ENCODE measurements at places on chromosomes 1 and 21.

DNA sequence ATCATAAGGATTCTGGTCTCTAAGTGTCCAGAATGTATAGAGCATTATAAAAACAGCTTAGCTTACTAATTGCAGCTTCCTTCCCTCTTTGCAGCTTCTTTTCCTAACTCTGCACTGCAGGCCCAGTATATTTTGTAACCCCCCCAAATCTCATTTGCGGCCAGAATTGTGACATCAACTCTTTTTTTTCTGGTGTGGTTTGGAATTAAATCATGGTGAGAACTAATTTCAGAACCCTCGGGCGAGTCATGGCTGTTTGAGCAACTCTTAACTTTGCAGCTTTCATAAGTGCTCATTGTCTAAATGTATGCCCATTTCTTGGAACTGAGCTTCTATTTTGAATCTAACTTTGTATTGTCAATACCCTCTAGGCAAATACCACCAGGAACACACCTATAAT lies 187.4 kb downstream of the CYYR1 start:
- no peak for DNase-seq

GRCh38 chr1:156926175-156926574 lies 5.7 kb downstream of the LRRC71 start:
- DNase-seq, result no peak

GRCh38 chr21:33977721-33978369 lies 62.2 kb upstream of the ATP5PO start:
- no peak for DNase-seq

DNA sequence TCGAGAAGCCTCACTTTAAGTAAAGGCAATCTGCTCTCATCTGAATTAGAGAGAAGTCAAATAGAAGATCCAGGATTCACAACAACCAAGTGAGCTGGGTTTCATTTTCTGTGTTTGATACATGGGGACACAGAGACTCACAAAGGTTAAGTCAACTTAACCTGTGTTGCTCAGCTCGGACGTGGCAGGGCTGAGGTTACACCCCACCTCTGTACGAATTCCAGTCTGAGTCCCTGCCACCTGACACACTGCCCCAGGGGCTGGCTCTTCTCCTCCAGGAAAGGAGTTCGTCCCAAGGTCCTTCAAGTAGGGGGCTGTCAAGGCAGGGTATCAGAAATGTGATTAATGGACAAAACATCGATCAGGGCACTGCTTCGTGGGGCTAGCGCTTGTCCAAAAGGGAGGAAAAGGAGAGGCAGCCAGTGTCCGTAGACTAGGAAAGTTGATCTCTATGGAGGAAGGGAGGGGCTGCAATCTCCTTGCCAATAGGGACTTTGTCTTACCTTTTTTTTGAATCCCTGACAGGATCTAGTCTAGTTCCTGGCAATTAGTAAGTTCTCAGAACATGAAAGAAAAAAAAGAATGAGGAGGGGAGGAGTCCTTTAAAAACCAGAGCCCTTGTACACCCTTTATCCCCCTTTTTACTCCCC lies 116.4 kb downstream of the CNIH3 start:
- DNase-seq, result no peak

GRCh38 chr1:77031106-77031662 lies 163.9 kb downstream of the ST6GALNAC5 start:
- DNase-seq, result no peak

- DNase-seq, result no peak
Measured at GRCh38 chr1:114715952-114716303, 643 bp downstream of the NRAS start.

GRCh38 chr1:8424539-8425116 lies 106.7 kb downstream of the SLC45A1 start:
- DNase-seq, result no peak

All from activated CD8-positive, alpha-beta memory T cell treated with anti-CD3 and anti-CD28 coated beads for 1 hour (primary cell).